ENCODE measurements at places on chromosomes 2 and 18. TPM values are rescaled to one million over a fixed set of nuclear protein-coding genes. Genes with fewer than 3 reads are reported as not detected.

The PASK gene
- total RNA-seq = 1.5 TPM

The SPDYA gene
- 0.77 TPM for total RNA-seq

The PLGLB1 gene
- 0.99 TPM for total RNA-seq

The ANO7 gene
- 0.50 TPM for total RNA-seq

Measured in fibroblast of lung (primary cell).